Bronchial epithelial cell (primary cell): ENCODE measurements at places on chromosomes 16 and 17.

DNA sequence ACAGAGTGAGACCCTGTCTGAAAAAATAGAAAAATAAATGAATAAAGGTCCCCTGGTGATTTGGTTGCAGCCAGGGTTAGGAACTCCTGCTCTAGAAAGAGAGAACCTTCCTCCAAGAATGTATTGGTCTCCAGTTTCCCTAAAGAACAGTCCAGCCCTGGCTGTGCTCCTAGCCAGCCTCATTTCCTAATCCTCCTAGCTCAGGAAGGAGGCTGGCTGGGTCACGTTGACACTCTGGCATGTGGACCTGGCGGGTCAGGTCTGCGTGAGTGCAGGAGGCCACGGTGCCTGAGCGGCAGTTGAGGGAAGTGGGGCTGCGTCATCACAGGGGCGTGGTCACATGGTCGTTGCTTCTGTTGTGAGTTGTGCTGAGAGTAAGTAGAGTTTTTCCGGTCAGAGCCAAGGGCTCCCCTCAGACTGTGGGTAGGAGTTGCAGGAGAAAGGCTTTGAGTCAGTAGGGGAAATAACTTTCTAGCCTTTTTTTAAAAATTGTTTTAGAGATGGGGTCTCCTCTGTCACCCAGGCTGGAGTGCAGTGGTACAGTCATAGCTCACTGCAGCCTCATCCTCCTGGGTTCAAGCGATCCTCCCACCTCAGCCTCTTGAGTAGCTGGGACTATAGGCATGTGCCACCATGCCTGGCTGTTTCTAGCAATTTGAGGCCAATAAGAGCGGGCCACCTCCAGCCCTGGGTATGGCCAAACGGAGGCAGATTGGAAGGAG lies 194.0 kb upstream of the CIBAR2 start:
- DNase-seq, result peak; percentile 86

DNA sequence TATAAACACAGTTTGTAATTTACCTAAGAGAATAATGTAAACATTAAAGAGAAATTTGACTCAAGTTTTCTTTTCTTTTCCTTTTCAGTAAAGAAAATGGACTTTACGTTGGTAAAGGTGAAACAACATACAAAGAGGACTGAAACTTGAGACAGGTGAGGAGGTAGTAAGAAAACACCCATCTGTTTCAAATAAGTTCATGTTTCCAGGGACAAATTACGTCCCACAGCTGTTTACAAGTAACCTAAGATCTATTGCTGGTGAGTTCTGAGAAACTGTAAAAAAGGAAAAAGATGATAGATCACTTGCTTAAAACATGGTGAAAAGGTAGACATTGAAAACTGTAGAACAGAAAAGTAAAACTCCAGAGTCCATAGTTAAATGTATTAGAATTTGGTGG lies 4.8 kb upstream of the ABCA5 start:
- no peak for DNase-seq

GRCh38 chr17:82212331-82213250 lies at the start of gene CCDC57:
CCDC57 (minus strand) TSS chr17:82212842; CDS start chr17:82201944, 10,898 bp downstream.
- DNase-seq, result peak; percentile 20

DNA sequence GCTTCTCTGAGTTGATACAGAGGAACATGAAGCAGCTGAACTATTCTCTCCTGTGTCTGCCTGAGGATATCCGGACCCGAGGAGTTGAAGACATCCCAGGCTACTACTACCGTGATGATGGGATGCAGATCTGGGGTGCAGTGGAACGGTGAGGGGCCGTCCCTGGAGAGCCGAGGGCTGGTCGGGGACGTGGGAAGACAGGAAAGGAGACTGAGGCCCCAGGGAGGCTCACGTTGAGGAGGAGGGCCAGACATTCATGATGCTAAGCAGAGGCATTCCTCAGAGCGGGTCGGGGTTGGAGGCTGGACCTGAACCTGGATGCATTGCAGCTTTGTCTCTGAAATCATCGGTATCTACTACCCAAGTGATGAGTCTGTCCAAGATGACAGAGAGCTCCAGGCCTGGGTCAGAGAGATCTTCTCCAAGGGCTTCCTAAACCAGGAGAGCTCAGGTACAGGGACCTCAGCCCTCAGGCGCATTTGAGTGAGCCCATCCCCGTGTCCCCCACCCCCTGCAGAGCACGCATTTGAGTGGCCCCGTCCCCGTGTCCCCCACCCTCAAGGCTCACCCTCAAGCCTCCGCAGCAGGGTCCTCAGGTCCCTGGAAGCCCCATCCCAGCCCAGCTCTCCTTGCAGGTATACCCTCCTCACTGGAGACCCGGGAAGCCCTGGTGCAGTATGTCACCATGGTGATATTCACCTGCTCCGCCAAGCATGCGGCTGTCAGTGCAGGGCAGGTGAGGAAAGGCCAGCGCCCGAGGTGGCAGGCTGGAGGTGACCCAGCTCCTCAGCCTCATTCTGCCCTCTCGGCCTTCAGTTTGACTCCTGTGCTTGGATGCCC lies 8.3 kb downstream of the ALOX15B start:
- DNase-seq, result no peak

DNA sequence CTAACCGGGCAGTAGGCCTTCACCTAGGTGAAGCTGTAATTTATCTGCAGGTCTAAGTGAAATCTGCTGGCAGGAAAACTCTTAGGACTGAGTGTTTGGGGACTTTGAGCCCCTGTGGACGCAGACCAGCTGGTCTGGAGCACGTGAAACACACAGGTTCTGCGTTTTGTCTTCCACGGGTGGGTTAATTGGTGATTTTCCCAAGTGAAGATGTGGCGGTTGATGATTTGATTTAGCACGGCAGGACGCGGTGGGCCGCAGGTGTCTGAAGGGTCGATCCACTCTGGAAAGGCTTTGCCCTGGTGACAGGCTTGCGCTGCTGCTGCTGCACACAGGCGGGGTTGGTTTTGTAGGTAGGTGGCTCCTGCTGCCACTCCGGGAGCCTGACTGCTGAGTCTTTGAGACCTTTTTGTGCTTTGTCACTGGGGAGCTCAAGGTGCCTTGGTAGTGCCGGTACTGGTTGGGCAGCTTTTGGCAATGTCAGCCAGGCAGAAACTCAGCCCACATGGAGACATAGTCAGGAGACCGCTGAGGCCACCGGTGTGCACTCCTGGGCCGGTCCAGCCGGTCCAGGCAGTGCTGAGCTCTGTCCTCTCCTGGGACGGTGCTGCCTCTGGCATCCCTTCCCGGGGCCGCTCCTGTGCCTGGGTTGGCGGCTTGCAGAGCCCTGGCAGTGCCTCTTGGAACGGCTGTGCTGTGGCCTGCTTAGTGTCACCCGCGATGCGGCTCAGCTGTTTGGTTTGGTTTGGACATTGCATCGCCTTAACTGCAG lies 2.3 kb downstream of the BAIAP2 start:
- DNase-seq, result peak; percentile 60

DNA sequence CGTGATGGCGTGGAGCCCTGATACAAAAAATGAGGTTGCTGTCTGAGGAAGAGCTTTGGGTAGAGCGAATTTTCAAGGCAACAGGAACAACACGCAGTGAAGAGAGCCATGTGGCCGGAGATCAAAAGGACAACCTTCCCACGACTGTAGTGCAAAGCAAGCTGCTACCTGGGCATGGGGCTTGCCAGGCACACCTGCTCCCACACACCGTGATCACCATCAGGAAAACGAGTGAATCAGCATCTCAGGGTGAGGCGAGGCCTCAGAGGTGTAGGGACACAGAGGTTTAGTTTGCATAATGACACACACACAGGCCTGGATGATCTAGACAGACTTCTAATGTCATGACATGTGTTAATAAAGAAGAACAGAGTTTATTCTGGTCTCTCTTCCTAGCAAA lies 65.7 kb downstream of the PARN start:
- DNase-seq, result peak; percentile 93

DNA sequence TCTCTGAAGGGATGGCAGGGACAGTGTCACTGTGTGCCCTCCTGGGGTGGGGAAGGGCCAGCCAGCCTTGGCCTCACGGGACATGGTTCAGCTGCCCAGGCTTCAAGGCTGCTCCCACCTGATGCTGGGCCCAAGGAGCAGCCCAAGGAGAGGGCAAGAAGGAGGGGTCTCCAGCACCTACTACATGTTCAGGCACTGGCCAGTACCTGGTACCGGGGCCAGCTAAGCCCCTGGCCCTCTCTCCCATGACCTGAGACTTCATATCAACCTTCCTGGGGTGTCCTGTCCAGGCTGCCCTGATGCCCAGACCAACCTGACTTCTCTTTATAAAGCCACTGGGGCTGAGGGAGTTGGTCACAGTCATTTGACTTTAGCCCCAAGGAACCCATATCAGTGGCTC lies 1.3 kb downstream of the USH1G start:
- DNase-seq, result no peak

GRCh38 chr16:78967948-78968347 lies 632.6 kb downstream of the MAF start:
- no peak for DNase-seq

DNA sequence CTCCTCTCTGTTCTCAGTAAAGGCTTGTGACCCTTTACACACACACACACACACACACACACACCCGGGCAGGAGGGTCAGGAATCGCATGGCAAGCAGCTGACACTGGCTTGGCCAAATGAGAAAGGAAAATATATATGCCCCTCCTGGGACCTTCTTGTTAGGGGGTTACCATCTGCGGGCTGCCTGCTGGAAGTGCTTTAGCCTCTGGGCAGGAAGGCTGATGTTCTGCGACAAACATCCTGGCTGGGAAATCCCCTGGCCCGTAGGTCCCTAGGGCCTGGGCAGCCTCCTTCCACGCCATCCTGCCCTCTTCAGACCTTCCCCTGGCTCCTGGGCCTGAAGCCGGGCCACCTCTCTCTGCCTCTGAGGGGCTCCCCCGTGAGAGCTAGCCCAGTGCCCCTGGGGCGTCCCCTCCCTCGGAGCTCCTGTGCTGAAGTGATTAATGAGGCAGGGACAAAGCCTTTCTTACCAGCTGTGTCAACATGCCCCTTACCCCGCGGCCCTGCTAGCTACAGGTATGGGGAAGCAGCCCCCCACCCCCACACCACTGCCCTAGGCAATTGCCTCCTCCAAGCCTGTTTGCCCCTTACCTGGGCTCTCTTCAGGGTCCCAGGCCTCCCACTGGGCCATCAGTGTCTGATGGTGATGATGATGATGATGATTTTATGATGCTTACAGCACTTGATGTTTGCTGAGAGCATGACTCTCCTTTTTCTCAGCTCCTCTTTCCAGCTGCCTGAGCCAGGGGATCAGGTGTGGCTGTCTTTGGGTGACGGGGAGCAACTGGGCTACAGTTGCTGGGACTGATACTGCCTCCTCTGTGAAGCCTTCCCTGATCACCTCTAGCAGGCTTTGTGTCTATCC lies 32.8 kb upstream of the ETV4 start:
- DNase-seq, result peak; percentile 42

- peak; percentile 43 for DNase-seq
These were observed 1.8 kb downstream of the RAI1 start for GRCh38 chr17:17682737-17683680.

DNA sequence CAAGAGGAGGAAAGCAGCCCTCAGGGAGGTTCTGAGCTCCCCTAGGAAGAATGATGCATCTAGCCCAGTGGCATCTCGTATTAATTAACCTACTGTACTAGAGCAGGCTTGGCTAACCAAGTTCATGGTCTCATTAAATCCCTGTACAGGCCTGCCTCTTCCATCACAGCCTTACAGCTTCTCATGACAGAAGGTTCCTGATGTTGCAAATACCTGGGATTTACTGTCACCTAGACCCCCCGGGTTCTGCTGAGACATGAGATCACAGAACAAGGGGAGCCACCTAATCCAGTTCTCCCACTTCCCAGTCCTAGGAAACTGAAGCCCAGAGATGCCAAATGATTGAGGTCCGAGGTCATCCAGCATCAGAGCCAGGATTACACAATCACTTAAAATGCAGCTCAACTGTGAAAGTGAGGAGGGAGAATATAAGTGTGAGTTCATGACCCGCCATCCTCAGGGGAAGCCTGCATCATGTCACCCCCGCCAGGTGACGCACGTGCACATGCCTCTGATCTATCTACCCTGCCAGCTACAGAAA lies 23.9 kb downstream of the ACLY start:
- peak; percentile 20 for DNase-seq

DNA sequence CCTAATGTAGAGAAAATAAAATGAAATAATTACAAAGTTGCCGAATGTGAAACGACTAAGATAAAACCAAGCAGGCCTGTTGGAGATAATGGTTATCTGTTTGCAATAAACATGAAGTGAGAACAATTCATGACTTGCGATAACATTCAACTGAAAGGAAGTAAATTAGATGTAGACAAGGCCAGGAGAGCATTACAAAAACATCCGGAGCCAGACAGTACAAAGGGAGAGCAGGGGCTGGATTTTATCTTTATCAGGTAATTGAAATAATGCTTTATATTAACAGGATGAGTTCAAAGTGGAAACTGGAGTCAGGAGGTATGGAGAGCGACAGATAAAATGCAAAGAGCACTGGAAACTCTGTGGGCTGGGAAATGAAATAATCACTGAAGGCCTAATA lies 265.6 kb upstream of the GOT2 start:
- DNase-seq, result no peak

DNA sequence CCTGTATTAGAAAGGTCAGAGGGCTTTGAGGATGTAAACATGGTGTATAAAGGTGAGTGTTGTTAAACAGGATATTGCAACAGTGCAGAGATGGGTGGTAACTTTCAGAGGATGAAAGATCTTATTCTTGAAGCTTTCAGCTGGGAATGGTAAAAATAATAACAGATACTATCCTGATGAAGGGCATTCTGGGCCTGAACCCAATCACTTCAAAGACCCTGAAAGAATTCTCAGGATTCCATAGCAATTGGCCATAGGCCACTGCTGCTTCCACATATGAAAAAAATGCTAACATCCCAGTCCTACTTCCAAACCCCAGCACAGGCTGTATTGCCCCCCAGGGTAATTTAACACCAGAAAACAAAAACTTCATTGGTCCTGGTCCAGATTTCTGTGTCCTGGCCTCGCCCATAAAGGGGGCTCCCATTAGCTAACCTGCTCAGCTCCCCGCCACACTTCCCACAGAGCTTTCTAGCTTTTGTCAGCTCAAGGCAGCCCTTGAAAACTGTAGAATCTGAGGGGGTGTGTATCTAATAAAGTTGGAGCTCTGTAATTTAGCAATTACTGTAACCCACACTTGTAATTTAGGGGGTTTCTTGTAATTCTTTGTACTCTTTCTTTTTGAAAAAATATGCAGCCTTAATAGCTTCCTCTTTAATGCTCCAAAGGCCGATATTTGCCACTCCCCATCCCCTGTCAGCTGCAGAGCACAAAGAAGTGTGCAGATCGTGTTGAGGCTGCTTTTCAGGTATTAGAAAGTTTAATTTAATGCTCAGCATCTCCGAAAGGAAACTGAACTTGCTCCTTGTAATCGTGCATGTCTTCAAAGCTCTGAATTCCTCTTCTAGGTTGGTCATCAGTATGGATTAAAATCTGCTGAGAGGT lies 371.5 kb downstream of the SEC14L1 start:
- peak; percentile 17 for DNase-seq
